ENCODE measurements at places on chromosomes 2 and 18.

- no peak for DNase-seq
Measured at GRCh38 chr2:15315411-15315810, 245.7 kb downstream of the NBAS start.

DNA sequence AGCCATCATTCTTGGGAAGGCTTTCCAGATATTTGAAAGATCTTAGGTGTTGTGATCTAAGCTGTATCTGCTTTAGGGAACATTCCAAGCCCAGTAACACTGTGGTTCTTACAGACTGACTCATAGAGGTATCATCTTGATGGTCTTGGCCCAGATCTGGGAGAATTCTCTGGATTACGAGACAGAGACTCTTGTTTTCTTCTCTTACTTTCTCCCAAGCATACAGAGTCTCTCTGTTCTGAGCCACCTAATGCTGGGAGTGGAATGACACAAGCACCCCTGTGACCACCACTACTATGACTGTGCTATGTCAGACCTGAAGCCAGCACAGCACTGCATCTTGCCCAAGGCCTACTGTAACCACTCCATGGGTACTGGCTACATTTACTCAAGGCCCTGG lies 81.0 kb upstream of the EPAS1 start:
- no peak for DNase-seq

DNA sequence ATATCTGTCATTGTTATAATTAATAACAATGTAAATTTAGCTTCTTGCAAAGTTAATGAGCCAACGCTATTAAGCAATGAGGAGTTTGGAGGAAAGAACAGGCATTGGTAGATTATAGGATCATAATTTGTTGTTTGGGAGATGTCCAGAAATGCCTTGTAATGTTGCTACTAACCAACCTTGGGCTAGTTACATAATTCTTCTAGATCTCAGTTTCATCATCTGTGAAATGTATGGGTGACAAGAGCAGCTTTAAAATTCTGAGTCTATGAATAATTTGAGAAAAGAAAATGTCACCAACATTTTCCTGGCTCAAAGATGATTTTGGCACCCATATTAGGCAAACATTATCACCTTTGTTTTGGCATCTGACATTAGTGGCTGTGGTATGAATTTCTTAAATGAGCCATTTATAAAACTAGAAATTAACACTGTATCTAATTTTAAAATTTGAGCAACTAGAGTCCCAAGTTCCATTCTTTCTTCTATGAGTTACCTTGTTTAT lies 2.9 kb downstream of the TMEM178A start:
- no peak for DNase-seq

DNA sequence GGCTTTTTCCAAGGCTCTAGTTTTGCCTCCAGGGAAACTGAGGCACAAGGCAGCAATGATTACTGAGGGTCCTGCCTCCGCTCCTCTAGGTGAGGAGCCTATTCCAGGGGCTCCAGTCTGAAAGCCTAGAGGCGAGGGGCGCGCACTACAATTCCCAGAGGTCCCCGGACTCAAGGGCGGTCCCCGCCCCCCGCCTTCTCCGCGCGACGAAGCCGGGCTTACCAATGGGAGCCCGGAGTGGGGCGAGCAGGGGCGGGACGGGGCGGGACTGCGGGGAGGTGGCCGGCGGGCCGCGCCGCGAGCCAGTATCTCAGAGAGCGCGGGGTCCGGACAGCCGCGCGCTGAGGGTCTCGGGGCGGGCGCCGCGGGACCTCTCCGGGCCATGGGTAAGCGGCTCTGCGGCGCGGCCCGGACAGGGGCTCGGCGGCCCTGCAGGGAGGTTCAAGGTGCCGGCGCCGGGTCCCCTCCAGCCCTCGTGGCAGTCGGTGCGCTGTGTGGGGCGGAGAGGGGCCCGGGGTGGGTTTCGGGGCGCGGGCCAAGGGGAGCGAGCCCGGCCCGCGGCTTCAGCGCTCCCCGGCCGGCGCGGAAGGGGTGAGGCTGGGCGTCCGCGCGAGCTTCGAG lies at the start of gene ARID5A:
ARID5A (plus strand) TSS at position 308 of the 621 bp plus-strand sequence; CDS start at position 383, 75 bp downstream.
- DNase-seq, result peak; percentile 94
